ENCODE measurements at places on chromosomes 3 and 15. TPM values are rescaled to one million over a fixed set of nuclear protein-coding genes. Genes with fewer than 3 reads are reported as not detected.

DNA sequence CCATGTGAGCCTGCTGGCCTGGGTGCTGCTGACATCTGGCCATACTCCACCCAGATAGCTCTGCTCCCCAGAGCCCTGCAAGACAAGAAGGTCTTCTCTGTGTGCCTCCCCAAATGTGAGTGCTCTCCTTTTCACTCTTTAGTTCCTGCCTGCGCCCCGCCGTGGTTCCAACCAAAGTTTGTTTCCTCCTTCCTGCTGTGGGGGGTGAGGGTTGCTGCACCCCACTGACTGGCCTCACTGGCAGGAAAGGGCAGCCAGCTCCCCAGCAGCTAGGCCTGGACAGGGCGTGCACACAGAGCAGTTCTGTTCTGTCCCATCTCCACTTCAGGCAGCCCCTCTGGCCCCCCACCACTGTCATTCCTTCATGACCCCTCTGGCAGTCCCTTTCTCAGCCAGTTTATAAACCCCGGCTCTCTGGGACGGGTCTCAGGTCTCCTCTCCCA is 5.4 kb upstream of the CCDC174 start:
- DNase-seq = no peak

- DNase-seq = peak; percentile 27
These were observed 57.4 kb downstream of the ZBTB38 start for GRCh38 chr3:141425523-141426233.

DNA sequence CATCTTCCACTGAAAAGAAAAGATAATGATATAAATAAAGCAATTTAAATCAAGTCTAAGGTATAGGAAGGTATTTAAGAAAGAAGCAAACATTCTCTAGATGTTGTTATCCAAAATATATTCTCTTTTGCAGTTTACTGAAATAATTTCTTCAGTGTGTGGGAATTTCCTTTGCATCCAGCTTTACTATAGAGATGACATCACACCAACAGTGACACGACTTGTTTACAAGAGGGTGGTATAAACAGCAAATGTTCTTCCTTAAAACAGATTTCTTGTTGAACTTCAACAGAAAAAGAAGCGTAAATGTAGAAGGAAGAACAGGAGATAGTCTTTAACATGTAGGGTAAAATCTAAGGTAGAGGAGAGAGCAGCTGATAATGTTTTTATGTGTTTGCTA is 202.5 kb downstream of the ROBO2 start:
- no peak for DNase-seq

- peak; percentile 24 for DNase-seq
These were observed 36.7 kb downstream of the PTPN9 start for GRCh38 chr15:75542386-75542797.

- no peak for DNase-seq
These were observed 156.8 kb downstream of the ATP10A start for GRCh38 chr15:25706176-25706955.

DNA sequence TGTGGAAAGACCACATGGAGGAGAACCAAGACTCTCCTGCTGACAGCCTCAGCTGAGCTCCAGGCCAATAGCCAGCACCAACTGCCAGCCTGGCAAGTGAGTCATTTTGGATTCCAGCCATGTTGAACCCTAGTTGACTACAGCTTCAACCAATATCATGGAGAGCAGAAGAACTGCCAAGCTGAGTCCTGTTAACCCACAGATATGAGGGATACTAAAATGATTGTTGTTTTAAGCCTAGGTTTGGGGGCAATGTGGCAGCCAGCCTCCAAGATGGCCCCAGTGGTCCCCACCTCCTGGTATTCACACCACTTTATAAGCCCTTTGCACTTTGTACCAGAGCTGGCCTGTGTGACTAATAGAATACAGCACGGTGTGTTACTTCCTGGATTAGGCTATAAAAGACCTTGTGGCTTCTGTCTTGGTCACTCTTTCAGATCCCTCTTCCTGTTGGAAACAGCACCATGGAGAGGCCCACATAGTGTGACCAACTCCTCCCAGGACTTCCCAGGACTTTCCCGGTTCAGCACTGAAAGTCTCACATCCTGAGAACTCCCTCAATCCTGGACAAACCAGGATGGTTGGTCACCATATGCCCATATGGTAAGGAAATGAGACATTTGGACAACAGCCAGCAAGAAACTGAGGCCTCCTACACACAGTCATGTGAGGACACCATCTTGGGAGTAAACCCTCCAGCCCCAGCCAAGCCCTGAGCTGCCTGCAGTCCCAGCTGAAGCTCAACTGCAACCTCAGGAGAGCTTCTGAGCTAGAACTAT is 32.4 kb upstream of the CDV3 start:
- no peak for DNase-seq

GRCh38 chr3:128276146-128276435 is 122.8 kb downstream of the EEFSEC start:
- no peak for DNase-seq

GRCh38 chr15:42324308-42324707 is 35.0 kb upstream of the CAPN3 start:
- DNase-seq = no peak

GRCh38 chr3:79516795-79517194 is 251.0 kb downstream of the ROBO1 start:
- no peak for DNase-seq

- no peak for DNase-seq
These were observed 9.7 kb upstream of the PTPN23 start for GRCh38 chr3:47370887-47371697.

DNA sequence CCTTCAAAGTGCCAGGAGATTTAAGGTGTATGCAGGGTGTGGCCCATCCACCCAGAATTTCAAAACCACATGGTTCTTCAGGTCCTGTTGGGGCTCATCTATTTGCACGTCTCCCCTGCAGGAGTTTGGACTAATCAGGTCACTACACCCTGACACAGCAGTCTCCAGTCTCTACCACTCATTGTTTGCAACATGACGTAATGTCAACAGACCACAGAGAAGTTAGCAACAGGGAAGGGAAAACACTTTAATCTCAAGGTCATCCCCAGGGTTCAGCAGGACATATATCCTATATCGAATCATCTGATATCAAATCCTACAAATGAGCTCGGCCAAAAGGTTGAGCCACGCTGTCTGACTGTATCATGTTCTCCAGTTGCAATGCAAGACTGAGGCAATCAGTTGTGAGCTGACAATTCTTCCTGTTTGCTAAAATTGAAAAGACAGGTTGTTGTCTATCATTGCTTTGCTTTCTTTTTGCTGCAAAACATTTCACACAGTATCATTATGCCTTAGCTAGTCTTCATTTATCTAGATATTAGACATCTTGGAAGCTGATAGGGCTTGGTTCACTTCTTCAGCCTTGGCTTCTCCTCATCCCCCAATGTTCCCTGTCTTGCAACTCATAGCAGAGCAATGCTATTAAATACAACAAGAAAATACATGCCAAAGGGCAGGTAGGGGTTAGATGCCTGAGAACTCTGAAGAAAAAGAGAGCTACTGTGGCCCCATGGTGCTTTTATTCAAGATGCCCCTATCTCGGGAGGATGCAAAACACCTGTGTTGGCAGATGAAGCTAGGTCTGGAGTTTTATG is 13.4 kb upstream of the LEKR1 start:
- no peak for DNase-seq

Gene TMEM207
- total RNA-seq = not detected

Gene SEMA6D
- total RNA-seq = 16.9 TPM

Gene SPPL2A
- total RNA-seq = 134 TPM

Gene SMCO1
- total RNA-seq = not detected

Gene KBTBD13
- 0.06 TPM for total RNA-seq

Measured in kidney (tissue), 22 donors.